ENCODE measurements at places on chromosomes 12 and 14.

DNA sequence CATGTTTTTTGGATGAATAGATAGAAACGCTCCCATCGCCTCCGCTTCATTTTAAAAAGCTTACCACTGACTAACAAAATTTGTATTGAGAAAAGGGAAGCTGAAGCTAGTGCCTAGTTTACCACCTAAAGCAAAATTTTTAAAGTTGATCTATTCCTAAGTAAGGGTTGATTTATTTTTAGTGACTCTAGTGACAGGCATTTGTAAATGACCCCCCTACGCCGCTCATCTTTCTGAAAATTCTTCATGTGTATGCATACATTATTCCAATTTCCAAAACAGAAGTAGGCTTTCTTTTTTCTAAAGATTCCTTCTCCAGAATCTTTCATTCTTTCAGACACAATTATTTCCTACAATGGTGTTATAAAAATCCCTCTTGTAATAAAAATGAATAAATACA is 5.4 kb downstream of the HMGA2 start:
- no peak for DNase-seq

DNA sequence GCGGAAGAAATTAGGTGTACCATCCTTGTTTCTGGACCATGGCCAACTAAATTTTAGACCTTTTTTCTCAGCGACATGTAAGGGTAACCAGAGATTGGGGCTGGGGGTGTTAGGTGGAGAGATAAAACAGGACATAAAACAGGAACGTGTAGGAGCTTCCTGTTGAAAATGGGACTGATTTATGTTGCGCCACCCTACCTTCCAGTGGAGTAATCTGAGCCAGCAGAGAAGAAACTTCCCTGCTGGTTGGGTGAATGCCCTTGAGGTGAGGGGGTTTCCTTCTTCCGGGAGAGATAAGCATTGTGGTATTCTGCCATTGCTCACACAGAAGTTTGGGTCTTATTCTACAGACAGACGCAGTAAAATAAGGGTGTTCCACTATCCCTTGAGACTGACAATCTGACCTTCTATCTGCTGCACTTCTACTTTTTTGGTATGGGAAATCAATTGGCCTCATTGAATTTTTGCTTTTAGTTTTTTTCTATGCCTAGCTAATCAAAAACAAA is 417.6 kb downstream of the PCNX1 start:
- DNase-seq: no peak

GRCh38 chr12:122276242-122276641 is 9.9 kb upstream of the VPS33A start:
- no peak for DNase-seq

- no peak for DNase-seq
Observed at GRCh38 chr12:39595928-39596327, 23.7 kb downstream of the ABCD2 start.

- no peak for DNase-seq
Observed at GRCh38 chr14:67491741-67492507, 3.4 kb upstream of the TMEM229B start.

DNA sequence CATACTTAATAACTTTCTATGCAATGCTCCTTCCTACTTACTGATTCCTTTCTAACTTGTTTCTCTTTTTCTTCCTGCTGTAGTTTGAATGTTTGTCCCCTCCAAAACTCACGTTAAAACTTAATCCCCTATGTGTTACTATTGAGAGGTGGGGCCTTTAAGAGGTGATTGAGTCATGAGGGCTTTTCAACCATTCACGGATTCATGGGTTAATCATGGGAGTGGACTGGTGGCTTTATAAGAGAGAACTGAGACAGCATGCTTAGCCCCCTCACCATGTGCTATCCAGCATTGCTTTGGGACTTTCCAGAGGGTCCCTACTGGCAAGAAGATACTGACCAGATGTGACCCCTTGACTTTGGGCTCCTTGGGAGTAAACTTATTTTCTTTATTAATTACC is 66.0 kb upstream of the TRIM9 start:
- no peak for DNase-seq

Data from stimulated activated CD4-positive, alpha-beta T cell treated with anti-CD3 and anti-CD28 coated beads, Interleukin-1b, Interleukin-23, amount 100 ng/mL, for 24 hours (primary cell).